ENCODE measurements at places on chromosomes 5 and 9.

DNA sequence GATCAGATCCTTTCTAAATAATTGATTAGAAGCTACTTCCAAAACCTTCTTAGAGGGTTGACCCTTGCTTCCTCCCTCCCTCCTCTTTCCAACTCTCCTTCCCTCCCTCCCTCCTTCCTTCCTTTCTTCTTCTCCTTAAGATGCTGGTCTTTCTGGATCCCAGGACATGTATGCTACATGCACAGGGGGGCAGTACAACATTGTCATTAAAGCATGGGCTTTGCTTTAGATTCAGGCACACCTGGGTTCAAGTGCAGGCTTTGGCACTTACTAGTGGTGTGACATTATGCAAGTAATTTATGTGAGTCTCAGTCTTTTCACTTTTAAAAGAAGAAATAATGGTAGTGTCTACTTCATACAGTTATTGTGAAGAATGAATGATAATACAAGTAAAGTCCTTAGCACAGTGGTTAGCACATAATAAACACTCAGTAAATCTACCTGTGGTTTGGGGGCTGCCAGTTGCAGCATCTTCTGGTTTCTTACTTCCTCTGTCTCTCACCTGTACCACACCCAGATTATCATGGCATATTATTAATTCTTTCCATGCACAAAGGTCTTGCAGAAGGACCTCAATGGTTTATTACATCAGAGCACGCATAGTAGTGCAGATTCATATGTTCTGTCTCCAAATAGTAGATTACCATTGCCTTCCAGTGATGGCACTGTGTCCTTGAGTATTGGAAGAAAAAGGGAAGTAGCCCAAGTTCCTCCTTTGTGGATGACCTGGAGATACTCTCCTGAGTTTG lies 154.1 kb downstream of the ARHGAP26 start:
- no peak for DNase-seq

DNA sequence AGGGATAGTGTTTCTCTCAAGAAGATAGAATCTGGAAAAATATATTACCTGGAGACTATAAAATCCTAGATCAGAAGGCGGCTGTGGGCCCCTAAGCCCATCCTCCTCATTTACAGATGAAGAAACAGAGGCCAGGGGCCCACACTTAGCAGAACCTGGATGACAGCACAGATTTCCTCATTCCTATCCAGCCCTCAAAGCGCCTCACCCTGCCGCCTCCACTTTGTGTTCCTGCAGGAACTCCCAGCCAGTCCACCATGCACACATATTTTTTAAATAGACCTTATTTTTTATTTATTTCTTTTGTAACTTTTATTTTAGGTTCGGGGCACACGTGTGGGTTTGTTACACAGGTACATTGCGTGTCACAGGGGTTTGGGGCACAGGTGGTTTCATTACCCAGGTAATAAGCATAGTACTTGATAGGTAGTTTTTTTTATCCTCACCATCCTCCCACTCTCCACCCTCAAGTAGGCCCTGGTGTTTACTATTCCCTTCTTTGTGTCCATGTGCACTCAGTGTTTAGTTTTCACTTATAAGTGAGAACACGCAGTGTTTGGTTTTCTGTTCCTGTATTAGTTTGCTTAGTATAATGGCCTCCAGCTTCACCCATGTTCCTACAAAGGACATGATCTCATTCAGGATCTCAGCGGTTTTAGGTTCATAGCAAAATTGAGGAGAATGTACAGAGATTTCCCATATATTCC lies 85.5 kb upstream of the MAP1B start:
- no peak for DNase-seq

GRCh38 chr5:68641211-68641610 lies 425.7 kb downstream of the PIK3R1 start:
- DNase-seq = no peak

GRCh38 chr5:178363501-178364325 lies 131.1 kb upstream of the PHYKPL start:
- DNase-seq = no peak

GRCh38 chr5:109062664-109063063 lies 315.0 kb downstream of the FER start:
- no peak for DNase-seq

DNA sequence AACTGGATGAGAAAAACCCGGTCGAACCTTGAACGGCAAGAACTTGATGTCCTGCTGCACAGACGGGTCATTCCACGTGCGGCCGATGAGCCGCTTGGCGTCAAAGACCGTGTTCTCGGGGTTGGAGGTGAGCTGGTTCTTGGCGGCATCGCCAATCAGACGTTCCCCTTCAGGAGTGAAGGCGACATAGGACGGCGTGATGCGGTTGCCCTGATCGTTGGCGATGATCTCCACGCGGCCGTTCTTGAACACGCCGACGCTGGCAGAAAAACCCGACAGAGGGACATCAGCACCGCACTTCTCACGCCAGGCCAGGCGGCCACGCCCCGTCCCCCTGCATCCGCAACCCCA lies 519 bp downstream of the HSPA5 start:
- no peak for DNase-seq

DNA sequence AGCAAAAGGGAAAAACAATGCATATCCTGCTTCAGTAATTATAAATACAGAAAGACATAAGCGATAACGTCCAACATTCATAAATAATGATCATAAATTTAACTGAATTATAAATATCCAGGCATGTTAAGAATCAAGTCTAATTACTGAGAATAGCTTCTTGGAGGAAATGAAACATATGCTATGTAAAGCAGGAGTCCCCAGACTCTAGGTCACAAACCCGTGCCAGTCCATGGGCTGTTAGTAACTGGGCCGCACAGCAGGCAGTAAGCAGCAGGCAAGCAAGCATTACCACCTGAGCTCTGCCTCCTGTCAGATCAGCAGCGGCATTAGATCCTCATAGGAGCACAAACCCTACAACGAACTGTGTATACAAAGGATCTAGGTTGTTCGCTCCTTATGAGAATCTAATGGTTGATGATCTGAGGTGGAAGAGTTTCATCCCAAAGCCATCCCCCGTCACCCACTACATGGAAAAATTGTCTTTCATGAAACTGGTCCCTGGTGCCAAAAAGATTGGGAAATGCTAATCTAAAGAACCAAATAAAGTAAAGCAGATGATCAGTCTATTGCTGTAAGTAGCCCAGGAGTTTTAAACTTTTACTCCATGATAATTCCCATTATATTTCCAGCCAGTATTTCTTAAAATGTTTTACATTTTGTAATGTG lies 50.4 kb downstream of the CERT1 start:
- DNase-seq = no peak

- DNase-seq = no peak
Measured at GRCh38 chr9:98515506-98516204, 193.1 kb downstream of the GABBR2 start.

- DNase-seq = peak; percentile 44
Measured at GRCh38 chr9:5582835-5583195, 46.1 kb upstream of the RIC1 start.

DNA sequence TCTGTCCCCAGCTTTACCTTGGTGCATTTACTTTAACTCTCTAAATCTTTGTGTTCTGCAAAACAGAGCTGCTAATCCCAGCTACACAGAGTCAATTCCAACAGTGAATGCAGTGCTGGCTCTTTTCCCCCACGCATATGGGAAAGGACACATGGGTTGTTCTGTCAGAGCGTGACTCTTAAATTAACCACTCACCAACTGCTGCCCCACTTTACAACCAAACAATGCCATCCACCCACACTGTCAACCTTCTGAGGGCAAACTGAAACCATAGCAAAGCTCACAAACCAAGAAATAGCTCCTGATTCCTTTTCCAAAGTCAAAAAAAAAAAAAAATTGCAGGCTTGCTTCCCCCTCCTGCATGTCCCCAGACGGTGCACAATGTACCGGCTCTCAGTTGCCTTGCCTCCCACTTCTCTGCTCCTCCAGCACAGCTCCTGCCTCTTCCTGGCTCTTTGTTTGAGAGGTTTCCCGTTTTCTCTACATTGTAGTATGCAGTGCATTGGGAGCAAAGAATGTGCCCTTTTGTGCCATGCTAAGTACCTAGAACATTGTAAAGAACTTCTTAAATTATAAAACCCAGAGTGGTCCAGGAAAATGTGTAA lies 151.5 kb upstream of the DAPK1 start:
- DNase-seq = no peak

GRCh38 chr5:52920929-52921328 lies 68.2 kb upstream of the ITGA2 start:
- DNase-seq = no peak

DNA sequence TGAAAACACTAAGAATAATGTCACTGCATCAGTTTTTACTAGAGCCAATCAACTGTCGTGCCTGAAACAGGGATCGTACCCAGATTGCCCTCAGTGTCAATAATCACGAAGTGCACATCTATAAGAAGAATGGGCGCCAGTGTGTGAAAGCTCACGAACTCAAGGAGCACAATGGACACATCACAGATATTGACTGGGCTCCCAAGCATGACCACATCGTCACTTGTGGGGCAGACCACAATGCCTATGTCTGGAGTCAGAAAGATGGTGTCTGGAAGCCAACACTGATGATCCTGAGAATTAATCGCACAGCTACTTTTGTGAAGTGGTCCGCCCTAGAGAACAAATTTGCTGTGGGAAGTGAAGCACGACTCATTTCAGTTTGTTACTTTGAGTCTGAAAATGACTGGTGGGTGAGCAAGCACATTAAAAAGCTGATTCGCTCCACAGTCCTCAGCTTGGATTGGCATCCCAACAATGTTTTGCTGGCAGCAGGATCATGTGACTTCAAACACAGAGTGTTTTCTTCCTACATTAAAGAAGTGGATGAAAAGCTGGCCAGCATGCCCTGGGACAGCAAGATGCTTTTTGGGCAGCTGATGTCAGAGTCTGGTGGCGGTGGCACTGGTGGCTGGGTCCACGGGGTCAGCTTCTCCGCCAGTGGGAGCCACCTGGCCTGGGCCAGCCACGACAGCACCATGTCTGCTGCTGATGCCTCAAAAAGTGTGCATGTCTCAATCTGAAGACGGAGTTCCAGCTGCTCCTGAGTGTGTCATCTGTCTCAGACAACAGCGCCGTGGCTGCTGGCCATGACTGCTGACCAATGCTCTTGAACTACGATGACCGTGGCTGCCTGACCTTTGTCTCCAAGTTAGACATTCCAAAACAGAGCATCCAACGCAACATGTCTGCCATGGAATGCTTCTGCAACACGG lies 32.2 kb downstream of the NSA2 start:
- DNase-seq = no peak

Data from HS-5 (cell line).